ENCODE measurements at places on chromosomes 3 and 15. TPM values are rescaled to one million over a fixed set of nuclear protein-coding genes. Genes with fewer than 3 reads are reported as not detected.
A peak's percentile ranks its signal among the peaks of the same experiment; 100 is the strongest.

ARF4 gene
- total RNA-seq = 172 TPM

- peak; percentile 37 for DNase-seq
These were observed 40.5 kb downstream of the SLC12A6 start for GRCh38 chr15:34297059-34297458.

SEC61A1 gene
- 478 TPM for total RNA-seq

GRCh38 chr15:64634576-64635498 lies 140.6 kb downstream of the RBPMS2 start:
- DNase-seq = no peak

EOMES gene
- total RNA-seq = not detected

GRCh38 chr3:142725357-142725739 lies 1.5 kb downstream of the TRPC1 start:
- DNase-seq = no peak

DNA sequence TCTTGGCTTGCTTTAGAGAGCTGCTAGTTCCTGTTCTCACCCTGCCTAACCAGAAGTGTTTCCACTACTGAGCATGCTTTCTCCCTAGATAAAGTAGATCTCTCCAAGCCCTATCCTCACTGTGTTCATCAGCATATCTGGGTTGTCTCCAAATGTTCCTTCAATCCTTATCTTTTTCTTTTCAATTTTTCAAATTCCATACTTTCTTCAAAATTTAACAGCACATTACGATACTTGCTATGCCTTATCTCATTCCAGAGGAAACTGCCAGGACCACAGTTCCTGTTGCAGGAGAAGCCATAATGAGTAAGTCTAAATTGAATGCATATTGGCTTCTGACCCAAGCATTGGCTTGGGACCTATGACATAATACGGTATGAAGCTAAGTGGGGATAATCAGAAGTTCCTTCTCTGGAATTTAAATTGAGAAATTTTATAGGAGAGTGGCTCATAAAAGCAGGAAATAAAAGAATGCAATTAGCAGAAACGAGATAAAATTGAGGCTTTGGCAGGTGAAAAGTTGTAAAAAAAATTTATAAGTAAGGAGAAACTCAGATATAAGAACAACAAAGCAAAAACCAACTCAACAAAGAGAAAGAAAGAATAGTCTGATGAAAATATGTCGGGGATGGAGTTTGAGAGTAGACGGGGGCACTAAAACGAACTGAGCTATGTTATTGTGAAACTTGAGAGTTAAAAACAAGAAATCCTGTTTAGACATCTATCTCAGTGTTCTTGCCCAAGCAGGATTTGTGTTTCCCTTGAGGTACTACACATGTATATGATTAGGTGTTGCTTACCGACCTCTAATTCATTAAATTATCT lies 631.7 kb upstream of the CCDC54 start:
- peak; percentile 76 for DNase-seq

EIF3J gene
- 57.2 TPM for total RNA-seq

NME9 gene
- total RNA-seq = not detected
